CMK (cell line): ENCODE measurements at places on chromosomes 4 and X.

DNA sequence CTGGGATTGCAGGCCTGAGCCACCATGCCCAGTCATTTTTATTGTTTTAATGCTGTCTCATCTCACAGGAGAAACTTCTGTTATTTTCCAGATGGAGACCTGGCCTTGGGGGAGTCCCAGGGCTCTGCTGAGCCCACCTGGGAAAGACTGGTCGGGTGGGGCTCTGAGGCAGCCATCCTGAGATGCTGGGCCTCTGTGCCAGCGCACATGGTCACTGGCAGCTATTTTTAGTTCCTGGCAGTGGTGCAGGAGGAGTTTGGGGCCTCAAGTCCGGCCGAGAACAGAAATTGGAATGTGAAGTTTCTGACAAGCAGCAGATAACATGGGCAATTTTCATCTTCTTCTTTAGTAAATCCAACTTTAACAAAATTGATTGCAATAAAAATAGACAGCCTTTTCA is 44.5 kb downstream of the SORCS2 start:
- no peak for DNase-seq

- DNase-seq, result no peak
These were observed 4.0 kb upstream of the NEUROG2 start for GRCh38 chr4:112519689-112520597.

GRCh38 chr4:155060419-155060818 is 148.0 kb upstream of the NPY2R start:
- no peak for DNase-seq

DNA sequence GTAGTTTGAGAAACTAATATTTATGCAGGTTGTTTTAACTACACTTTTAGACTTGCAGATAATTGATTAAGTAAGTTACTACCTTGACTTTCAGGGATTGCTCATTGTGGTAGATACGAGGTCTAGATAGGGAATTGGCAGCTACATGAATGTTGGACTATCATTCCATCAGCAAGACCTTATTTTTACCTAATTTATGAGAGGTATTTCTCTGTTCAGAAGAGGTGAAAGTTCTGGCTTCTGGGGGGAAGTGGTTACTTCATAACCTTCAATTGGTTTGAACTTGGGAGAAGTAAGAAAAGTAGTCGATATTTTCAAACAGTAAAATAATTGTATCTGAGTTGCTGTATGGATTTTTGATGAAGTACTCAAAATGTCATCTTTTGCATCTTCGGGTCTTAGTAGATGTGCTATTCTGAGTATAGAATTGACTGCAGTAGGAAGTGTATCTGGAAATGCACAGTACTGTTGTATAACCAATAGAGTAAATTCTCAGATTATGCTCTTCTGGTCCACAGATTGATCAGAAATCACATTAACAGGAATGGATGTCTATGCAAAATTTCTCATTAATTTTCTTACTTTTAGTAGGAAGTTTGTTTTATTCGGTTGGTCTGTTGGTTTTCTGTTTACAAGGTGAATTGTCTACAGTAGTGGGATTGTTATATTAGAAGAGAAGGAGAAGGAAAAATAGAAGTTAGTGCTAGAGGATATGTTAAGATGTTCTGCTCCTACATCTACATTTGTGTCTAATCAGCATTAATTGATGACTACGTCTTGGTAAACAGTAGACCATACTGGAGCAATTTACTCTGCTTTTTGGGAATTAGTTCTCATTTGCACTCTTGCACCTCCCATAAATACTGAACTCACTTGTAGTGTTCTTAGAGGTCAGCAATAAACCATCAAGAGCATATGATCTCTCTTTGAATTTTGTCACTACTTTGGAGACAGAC is 3.0 kb downstream of the NFKB1 start:
- DNase-seq, result no peak

DNA sequence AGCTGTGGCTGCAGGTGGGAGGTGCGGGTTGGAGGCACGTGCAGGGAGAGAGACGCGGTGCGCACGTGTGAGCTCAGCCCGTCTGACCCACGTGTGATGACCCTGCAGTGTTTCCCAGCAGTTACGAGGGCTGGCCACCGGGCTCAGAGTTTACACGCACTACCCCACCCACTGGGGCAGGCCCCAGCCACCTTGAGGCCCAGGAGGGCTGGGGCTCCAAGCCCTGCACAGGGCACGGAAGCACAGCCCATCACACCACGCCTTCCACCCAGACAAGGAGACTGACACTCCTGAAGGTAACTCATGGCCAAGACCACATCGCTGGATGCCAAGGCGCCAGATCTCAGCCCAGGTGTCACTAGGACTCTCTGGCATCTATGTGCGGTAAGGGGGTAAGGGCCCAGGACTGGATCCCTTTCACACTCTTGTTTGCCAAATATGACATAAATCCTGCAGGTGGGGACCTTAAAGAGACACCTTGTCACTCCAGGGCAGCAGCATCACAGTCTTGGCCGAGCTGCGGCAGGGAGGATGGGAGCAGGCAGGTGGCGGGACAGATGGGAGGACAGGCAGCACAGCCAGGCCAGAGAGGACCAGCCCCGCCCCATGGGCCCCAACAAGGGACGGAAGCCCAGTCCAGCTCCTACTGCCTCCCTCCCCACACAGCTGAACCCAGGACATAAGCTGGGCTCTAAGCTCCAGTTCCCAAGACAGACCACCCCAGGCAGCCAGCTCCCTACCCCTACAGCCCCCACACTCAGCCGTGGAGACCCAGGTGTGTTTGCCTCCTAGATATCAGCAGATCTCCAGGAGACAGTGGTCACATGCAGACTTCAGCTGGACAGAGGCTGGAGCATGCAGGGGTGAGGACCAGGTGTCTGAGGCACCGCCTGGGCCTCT is 56.8 kb downstream of the ZFYVE28 start:
- no peak for DNase-seq

- no peak for DNase-seq
These were observed 41.1 kb downstream of the HPF1 start for GRCh38 chr4:169716677-169717076.

GRCh38 chrX:144531877-144532276 is 648.0 kb downstream of the UBE2NL start:
- DNase-seq, result no peak

GRCh38 chr4:63505714-63506460 is 903.4 kb downstream of the TECRL start:
- no peak for DNase-seq
